ENCODE measurements at places on chromosomes 11 and 22.

DNA sequence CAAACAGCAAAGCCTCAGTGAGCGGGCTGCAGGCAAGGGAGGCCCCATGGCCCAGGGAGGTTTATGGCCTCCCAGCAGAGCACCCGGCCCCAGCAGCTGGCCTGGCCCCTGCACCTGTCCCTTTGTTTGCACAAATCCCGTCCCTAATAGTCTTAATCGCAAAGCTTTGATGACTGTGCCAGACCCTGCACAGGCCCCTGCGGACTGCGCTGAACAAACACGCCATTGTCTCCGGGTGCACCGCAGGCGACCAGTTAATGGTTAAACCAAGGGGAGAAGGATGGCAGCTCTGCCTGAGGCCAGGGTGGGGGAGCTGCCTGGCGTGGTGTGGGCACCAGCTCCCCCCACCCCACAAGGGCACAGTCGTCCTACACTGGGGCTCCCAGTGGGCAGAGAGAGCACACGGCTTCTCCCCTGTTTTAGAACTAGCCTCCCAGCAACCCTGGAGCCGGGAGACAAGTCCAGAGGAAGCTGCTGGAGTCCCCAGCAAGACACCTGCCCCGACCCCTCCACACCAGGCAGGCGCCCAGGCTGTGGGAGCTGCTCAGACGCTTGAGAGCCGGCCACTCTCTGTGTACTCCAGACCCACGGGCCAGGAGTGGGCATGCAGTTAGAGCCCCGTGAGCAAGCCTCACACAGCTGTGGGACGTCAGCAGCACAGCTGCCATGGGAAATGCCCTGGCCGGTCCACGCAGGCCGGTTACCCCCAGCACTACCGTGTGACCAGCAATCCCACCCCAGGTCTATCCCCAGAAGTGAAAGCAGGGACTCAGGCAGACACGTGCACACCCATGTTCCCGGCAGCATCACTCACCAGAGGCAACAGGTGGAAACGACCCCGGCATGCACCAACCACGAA is 39.7 kb upstream of the TH start:
- peak; percentile 3 for DNase-seq

DNA sequence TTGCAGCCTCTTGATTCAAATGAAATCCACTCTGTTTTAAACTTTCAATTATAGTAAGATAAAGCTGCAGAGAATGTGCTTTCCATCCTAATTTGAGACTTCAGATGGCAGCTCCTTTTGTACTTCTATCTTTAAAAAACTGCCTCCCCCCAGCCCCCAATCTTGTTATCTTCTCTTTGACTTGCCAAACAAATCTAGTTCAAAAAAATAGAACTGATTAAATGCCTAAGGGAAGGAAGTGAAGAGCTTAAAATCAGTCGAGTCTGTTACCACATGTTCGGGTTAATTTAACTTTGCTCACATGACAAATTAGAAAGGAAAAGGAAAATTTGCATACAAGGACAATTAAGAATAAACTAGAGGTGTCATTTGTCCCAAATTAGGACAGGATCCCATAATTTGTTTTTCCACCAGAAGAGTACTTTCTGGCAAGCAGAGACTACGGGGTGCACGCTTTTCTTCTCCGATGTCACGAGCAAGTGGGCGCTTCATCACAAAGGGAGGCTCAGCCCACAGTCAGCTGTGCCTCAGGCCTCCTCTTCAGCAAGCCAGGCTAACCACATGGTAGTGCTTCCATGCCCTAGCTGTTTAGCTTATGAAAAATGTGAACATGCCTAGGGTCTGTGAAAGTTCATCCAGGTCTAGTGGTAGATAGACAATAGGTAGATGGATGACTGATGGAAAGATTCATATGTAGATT is 69.0 kb upstream of the LDLRAD3 start:
- DNase-seq: no peak

DNA sequence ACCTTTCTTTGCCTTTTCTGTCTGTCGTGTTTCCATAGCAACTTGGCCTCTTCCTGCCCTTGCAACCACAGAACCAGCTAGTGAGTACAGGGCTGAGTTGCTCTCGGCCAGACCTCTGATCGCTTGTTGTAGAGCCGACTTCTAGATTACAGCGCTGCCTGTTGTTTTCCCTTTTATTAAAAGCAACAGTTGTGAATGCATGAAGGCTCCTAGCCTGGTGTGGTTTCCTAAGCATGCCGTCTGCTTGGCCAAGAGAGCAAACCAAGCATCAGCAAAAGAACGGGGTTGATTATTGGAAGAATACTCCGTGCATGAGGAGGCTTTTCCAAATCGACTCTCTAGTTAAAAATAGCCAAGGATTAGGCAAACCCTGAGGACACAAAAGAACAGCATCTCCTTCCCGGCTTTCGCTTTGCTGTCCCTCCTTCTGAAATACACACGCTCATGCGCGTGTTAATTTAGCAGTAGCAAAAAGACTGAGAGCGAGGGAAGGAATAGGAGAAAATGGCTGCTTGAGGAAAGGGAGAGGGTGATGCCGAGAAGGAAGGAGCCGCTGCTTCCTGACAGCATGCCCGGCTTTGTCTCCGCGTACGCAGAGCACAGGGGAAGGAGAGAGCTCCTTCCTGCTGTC is 71.5 kb upstream of the TTC12 start:
- DNase-seq: no peak

GRCh38 chr11:129211397-129211796 is 19.3 kb upstream of the ARHGAP32 start:
- DNase-seq: no peak

DNA sequence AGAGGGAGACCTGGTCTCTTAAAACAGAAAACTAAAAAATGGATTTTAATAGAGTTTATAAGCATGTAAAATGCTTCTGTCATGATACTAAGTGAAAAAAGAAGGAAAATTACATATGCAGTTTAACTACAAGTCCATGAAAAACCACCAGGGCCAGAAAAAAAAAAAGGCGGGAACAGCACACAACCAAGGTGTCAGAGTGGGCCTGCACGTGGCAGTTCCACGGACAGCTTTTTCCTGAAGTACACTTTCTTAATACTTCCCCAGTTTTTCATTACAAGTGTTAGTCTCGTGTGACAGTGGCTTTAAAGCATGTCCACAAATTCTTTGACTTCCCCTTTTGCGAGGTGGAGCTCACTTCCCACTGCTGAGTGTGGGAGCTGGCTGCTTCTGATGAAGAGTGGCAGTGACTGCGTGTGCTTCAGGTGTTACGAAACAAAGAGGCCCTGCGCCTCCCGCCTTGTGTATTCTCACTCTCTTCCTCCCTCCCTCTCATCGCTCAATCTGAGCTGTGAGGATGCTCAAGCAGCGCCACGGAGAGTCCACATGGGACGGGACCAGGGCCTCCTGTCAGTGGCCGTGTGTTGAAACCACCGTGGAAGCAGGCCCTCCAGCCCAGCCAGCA is 16.4 kb downstream of the PPM1F start:
- no peak for DNase-seq

GRCh38 chr22:38203855-38204514 is 2.2 kb downstream of the MAFF start:
- no peak for DNase-seq

GRCh38 chr11:61118004-61118403 is 15.7 kb downstream of the CD5 start:
- no peak for DNase-seq

GRCh38 chr11:45212566-45213315 is 66.3 kb downstream of the PRDM11 start:
- no peak for DNase-seq

- no peak for DNase-seq
Observed at GRCh38 chr11:73167363-73167954, 25.3 kb upstream of the FCHSD2 start.

GRCh38 chr11:115338476-115338875 is 165.7 kb downstream of the CADM1 start:
- DNase-seq: no peak

DNA sequence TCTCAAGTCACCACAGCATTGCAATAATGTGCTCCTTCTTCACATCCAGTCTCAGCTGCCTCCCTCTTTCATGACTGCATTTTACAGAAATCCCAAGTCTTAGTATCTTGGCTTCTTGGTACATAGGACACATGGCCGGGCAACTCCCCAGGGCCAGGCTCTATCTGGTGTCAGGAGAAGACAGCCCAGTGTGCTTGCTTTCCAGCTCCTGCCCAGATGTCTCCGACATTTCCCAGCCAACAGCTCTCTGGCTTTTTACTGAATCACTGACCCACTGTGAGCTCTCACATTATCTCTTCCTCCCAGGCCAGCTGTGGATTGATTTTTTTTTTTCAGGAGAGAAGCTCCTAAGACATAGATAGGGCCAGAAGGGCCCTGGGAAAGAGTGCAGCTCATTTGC is 346.0 kb upstream of the C11orf87 start:
- no peak for DNase-seq

GRCh38 chr11:36116161-36116560 is 172.3 kb downstream of the LDLRAD3 start:
- no peak for DNase-seq

DNA sequence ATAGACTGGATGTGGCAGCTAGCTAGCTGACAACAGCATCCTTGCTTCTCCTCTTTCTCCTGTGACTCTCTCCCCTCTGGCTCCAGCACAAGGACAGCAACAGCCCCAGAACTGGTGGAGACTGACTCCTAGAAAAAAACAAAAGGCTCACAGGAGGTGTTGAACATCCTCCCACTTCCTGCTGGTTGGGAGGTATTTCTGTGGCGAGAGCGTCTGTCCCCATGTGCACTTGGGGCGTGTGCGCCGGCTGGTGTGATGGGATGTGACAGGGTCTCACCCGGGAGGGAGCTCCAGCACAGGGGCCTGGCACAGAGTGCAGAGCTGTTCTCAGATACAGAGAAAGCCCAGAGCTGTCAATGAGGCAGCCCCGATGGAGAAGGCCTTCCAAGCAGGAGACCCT is 107.2 kb upstream of the E2F8 start:
- DNase-seq: no peak

- no peak for DNase-seq
Observed at GRCh38 chr11:95688501-95689222, 100.9 kb downstream of the FAM76B start.

- DNase-seq: no peak
Observed at GRCh38 chr22:37129866-37130441, 19.8 kb downstream of the IL2RB start.

DNA sequence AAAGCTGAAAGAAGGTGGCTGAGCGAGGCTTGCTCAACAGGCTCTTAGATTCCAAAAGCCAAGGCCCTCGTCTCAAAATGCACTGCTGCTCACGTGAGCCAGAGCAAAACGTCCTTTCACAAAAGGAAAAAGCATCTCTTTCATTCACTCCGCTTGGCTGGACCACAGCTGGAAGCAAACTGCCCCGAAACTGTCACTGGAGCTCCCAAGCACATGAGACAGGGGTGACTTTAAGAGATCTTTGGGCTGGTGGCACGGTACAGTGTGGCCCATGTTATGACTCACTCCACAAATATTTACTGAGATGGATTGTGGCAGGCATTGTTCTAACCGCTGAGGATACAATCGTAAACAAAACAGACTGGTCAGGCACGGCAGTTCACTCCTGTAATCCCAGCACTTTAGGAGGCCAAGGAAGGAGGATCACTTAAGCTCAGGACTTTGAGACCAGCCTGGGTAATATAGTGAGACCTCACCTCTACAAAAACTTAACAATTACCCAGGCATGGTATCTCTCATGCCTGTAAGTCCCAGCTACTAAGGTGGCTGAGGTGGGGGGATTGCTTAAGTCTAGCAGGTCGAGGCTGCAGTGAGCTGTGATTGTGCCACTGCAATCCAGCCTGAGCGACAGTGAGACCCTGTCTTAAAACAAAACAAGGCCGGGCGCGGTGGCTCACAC is 3.6 kb downstream of the PLA2G6 start:
- peak; percentile 86 for DNase-seq

GRCh38 chr22:44129619-44129976 is 51.1 kb upstream of the PARVG start:
- no peak for DNase-seq

GRCh38 chr11:122773781-122774266 is 64.5 kb upstream of the CRTAM start:
- DNase-seq: no peak

GRCh38 chr22:20316844-20317401 is 2.9 kb downstream of the DGCR6L start:
- DNase-seq: no peak

DNA sequence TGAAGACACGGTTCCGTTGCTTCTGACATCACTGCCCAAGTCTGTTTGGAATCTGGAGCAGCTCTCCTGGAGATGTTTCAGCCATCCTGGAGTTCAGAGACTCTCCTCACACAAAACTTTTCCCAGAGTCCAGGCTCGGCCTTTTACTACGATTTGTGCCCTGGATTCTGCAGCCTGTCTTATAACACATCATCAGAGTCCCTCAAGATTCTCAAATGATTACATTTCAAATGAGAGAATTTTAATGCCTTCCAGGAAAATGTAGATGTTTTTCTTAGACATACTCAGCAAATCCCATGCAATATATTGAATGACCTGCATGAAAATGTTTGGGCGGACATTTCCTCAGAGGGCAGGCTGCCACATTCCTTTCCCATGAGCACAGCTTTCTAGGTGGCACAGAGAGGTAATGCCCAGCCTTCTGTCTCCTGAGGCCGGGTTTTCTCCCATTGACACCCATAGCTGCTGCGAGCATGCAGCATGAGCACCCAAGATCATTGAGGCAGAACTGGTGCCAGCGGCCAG is 129.1 kb downstream of the SNX19 start:
- no peak for DNase-seq

- no peak for DNase-seq
Observed at GRCh38 chr11:112580864-112581263, 320.2 kb upstream of the PLET1 start.

- DNase-seq: no peak
Observed at GRCh38 chr11:126345759-126346585, 9.5 kb upstream of the ST3GAL4 start.

DNA sequence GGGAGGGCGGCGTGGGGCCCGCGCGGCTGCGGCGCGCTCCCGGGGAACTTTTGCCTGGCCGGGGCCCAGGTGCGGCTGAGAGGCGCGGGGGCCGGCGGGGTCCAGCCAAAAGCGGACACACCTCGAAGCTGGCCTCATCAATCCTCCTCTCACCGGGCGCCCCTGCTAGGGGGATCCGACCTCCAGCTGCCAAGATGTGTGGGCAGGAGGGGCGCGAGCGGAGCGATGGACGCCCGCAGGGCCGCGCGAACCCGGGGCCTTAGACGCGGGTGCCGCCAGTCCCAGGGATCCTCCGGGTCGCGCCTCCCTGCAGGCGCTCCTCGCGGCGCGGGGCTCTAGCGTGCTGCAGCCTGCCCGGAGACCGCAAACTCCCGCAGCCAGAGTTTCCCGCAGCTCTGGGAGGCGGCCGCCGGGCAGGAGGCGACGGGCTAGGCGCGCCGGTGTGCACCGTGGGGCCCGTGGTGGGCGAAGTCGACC is 785 bp downstream of the IGSF9B start:
- DNase-seq: no peak

- DNase-seq: no peak
Observed at GRCh38 chr11:62054484-62055121, 69.2 kb upstream of the INCENP start.

- no peak for DNase-seq
Observed at GRCh38 chr11:45030778-45031177, 80.1 kb upstream of the TP53I11 start.

- peak; percentile 92 for DNase-seq
Observed at GRCh38 chr22:31206896-31207687, 5.0 kb upstream of the LIMK2 start.

DNA sequence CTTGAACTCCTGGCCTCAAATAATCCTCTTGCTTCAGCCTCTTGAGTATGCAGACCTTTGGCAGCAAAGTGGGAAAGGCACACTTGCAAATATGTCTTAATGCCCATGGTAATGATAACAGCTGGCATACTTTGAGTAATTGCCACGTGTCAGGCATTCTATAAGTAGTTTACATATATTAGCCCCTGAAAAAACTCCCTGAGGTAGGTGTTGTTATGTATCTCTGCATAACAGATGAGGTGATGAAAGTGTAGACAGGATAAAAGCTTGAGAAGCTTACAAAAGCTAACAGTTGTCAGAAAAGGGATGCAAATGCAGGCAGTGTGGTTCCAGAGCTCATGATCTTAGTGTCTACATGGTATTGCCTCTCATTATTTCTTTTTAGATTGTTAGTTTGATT is 291.1 kb upstream of the C11orf87 start:
- no peak for DNase-seq
